ENCODE measurements at places on chromosomes 11 and 22.

- DNase-seq = no peak
Observed at GRCh38 chr11:1858154-1858553, 5.3 kb downstream of the LSP1 start.

DNA sequence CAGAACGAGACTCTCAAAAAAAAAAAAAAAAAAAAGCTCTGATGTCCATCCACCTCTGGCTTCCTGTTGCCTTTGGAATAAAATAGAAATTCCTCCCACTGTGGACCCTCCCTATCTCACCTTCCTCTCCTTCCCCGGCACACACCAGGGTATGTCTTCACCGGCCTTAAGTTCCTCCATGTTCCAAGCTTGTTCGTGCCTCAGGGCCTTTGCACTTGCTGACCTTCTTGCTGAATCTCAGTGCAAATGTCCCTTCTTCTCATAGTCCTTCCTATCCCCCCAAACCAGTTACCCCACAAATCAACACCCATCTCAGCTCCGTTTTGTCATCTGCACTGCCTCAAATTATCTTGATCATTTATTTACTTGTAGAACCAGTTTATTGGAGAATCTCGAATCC is 20.6 kb downstream of the IFT27 start:
- no peak for DNase-seq

DNA sequence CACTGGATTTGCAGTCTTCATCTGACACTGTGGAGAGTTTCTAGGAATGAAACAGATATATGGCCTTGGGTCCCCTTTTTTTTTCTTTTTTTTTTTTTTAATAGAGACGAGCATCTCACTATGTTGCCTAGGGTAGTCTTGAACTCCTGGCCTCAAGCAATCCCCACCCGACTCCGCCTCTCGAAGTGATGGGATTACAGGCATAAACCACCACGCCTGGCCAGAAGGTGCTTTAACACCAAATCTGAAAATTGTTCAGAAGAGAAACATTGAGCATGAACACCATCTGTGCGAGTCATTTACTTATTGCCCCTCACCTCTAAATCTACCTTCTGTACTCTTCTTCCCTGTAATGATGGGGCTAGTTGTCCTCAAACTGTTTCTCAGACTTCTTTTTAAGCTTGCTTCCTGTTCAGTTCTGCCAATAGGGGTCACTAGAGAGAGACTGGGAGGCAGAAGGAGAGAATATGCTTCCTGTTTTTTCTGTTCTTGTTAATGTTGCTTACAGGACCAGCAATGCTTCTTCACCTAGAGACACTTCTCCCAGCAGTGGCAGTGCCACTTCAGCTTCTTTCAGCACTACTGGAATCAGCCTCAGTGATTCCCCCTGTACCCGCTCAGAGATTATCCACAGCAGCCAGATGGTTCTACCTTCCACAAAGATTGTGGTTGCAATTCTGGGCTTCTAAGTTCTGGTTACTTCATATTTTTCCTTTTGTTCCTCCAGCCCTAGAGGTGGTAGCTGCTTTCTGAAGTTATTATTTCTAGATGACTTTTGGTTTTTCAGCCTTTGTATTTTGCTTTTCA is 20.8 kb upstream of the ZBED5 start:
- no peak for DNase-seq

GRCh38 chr11:86570020-86570419 is 102.4 kb downstream of the ME3 start:
- DNase-seq = no peak

DNA sequence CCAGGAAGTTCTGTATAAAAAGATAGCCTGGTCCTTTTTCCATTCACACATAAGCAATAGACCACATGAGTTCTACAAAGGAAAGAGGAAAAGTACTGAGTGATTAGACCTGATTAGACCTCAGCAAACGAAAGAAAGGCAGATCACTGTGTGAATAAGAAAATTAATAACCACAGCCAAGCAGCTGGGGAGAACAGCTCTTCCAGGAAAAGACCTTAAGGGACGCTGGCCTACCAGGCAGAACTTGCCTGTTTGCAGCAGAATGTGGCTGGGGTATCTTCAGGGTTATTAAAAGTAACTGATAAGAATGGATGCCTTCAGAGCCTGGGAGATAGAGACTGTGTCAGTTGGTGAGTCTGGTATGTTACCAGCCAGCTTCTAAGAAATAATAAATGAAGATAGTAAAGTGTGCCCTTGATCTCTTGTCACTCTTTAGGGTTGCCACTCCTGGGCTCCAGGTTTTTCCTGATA is 172.9 kb downstream of the DBX1 start:
- DNase-seq = no peak

GRCh38 chr22:21044931-21045584 is 688 bp upstream of the LRRC74B start:
- no peak for DNase-seq

DNA sequence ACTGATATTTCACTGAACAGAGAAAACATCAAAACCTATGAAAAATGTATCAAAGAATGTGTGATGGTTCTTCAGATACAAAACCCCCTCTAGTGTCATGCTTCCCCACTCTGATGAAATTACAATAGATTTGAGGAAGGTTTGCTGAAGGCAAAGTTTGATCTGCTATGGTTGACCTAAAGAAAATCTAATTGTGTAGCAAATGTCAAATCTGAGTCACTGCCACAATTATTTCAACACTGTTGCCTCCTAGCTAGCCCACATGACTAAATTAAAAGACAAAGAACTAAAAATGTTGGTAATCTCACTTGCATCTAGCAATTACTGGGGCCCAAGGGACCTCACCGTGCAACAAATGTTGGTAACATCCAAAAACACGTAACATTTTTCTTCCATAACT is 728.0 kb downstream of the DLG2 start:
- DNase-seq = no peak

DNA sequence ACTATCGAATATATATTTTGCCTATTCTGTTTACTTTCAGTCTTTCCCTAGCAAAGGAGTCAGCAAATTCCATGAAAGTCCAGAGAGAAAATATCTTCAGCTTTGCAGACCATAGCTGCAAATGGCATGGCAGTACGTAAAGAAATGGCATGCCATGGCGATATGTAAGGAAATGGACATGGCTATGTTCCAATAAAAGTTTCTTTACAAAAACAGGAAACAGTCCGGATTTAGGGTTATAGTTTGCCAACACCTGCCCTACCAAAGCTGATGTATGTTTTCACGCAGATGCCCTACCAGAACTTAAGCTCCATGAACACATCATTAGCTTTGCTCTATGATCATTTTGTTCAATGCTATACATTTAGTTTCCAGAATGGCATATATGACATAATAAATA is 19.5 kb downstream of the KIAA0930 start:
- no peak for DNase-seq

DNA sequence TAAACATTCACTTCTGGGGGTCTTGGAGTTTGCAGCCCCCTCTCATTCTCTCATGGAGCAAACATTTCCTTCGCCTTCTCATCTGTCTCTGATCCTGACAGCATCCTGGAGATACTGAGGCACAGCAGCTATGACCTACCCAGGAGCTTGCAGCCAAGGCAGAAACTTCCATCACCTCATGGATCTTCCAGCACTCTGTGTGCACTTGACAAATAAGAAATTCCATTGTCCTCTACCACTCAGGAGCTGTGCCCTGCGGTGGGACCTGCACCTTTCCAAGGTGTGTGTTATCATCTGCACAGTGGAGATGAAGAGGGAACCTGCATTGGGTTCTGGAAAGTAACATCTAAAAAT is 49.1 kb downstream of the GGTLC2 start:
- DNase-seq = no peak

- no peak for DNase-seq
Observed at GRCh38 chr22:20430720-20431510, 6.7 kb downstream of the SCARF2 start.

DNA sequence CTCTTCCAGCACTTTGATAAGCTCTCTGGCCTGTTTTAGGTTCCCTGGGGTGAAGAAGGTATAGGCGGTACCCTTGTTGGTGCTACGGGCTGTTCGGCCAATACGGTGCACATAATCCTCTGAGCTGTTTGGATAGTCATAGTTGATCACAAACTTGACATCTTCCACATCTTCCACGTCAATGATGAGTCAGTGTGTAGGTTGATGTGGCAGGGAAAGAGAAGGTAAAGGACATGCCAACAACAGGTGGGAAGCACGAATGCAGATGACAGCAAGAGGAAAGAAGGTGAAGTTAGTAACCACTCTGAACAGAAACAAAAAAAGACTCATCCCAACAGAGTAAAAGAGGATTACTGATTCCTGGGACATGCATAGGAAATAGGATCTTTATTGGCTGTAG is 18.2 kb downstream of the DDX17 start:
- DNase-seq = no peak

GRCh38 chr22:40932396-40932795 is 18.8 kb upstream of the RBX1 start:
- DNase-seq = no peak

GRCh38 chr22:31901388-31902137 is 42.8 kb upstream of the YWHAH start:
- no peak for DNase-seq

GRCh38 chr22:31973739-31974138 is 29.4 kb downstream of the YWHAH start:
- DNase-seq = no peak

GRCh38 chr11:123841174-123841573 is 35.0 kb upstream of the OR6M1 start:
- no peak for DNase-seq

- no peak for DNase-seq
Observed at GRCh38 chr11:34044664-34045485, 6.7 kb upstream of the CAPRIN1 start.

DNA sequence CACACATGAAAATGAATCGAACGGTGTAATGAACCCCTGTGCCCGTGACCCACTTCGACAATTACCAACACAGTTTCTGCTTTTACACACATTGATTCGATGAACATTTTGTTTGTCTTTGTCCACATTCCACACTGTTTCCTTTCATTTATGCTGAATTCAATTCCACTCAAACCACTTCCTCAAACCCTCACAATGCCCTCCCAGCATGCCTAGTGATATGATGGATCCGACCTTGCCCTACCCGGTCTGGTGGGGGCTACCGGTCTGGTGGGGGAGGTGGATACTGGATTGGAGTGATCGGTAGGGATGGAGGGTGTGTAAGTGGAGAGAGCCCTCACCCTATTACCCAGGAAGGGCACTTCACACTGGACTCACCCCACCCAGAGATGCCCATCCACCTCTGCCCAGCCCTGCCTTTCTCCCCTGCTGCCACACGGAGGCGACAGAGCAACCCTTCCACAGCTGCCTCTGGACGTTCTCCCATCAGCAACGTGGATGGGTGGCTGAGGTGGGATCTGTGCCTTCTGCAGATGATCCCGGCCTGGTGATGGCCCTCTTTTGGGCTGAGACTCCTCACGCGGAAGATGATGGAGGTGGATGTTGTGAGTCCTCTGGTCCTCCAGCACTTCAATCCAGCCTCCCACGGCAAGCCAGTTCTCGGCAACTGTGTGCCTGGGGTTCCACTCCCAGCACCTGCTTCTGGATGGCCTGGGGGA is 33.0 kb upstream of the P2RY2 start:
- DNase-seq = no peak

DNA sequence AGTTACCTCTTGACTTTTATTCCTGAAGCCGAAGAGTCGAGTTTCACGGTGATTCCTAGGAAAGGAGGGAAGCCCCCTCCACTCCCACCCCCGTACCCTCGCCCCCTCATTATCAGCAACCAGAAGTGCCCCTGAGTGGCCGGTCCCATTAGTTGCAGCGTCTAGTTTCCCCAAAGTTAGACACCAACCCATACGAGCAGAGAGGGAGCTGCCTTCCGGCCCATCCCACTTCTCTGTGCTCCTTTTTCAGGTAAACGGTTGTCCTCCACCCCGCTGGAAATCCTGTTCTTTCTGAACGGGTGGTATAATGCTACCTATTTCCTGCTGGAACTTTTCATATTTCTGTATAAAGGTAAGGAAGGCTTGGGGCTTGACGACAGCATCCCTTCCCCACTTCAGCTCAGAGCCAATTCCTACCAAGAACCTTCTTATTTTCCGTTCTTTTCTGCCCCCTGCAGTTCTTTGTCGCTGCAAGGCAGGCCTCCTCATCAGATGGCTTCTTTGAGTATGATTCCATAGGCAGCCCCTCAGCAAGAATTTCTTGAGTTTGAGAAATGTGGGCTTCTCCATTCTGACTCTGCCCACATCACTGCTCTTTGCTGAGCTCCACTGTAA is 701 bp downstream of the TMEM216 start:
- no peak for DNase-seq

- no peak for DNase-seq
Observed at GRCh38 chr11:33835143-33835878, 56.6 kb downstream of the LMO2 start.

GRCh38 chr22:37354261-37354660 is 72.0 kb downstream of the CYTH4 start:
- no peak for DNase-seq

GRCh38 chr11:24082241-24082640 is 414.6 kb upstream of the LUZP2 start:
- no peak for DNase-seq

DNA sequence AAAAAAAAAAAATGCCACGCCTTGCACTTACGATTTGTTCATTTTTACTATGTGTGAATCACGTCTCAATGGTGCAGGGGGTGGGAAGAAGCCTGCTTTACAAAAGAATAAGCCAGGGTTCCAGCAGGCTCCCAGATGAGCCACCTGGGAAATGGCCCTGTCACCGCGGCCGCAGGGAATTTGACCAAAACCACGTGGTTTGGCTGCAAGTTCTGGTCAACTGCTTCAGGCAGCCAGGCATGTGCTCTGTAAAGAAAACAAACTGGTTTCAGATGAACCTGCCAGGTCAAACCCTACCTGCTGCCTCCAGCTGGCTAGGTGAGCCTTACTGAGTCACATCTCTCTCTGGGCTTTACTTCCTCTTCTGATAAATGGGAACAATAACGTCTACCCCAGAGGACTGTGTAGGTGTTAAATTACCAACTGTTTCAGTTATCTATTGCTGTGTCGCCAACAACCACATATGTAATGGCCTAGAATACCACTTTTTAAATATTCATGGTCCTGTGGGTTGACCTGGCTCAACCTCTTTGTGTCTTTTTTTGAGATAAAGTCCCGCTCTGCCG is 30.5 kb upstream of the GCAT start:
- DNase-seq = no peak

GRCh38 chr11:45507916-45508315 is 157.5 kb downstream of the CHST1 start:
- no peak for DNase-seq

GRCh38 chr22:36588285-36588684 is 59.3 kb upstream of the EIF3D start:
- DNase-seq = no peak

- DNase-seq = no peak
Observed at GRCh38 chr11:68682531-68682961, 1.8 kb upstream of the GAL start.

GRCh38 chr11:24078018-24078417 is 418.8 kb upstream of the LUZP2 start:
- no peak for DNase-seq

GRCh38 chr22:24768537-24769374 is 5.8 kb downstream of the PIWIL3 start:
- peak; percentile 30 for DNase-seq

- no peak for DNase-seq
Observed at GRCh38 chr11:105860105-105860504, 161.9 kb downstream of the MSANTD4 start.

GRCh38 chr11:36122671-36123070 is 166.6 kb downstream of the COMMD9 start:
- no peak for DNase-seq

GRCh38 chr11:27603376-27603990 is 96.8 kb downstream of the BDNF start:
- DNase-seq = no peak

Data from thoracic aorta (tissue), 2 donors.